ENCODE measurements at places on chromosomes 5 and 9.

- DNase-seq: no peak
Observed at GRCh38 chr5:111762895-111763294, 5.9 kb upstream of the NREP start.

- DNase-seq: no peak
Observed at GRCh38 chr9:115633104-115633503, 515.1 kb upstream of the TNC start.

DNA sequence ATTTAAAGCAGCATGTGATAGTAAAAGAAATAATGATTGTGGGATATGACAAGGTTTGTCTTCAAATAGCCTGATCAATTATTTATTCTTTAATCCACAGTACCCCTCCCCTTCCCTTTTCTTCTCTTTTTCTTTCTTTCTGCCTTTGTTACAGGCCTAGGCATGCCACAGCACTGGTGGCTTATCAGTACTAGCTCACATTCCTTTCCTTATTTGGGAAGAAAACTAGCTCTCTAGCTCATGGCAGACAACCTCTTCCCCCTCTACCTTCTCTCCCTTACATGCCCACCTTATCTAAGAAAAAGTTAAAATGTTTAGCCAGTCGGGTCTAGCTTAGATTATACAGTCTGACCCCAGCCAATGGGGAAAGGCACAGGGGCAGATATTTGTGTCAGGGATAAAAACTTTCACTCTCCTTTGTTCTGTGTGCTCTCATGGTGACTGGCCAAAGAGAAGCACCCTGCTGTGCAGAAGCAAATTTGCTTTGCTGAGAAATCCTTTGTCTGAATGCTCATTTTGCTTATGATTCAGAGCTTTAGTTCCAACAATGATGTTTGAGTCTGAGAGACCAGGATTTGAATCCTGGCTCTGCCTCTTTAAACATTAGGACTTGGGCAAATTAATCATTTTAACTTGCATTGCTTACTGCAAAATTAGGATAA, 75.8 kb upstream of the CDH12 start:
- DNase-seq: no peak

DNA sequence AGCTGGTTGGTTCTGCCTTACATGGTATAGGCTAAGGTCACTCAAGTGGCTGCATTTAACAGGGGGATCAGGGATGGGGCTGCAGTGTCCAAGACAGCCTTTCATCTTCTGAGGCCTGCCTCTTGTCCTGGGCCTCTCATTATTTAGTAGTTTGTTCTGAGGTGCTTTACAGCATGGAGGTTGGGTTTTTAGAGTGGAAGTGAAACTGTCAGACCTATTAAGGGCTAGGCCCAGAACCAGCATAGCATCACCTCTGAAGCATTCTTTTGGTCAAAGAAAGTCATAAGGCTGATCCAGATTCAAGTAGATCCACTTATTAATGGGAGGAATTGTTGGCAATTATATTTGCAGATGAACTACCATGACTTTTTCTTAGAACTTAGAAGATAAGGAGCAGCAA, 146.0 kb upstream of the NMUR2 start:
- DNase-seq: no peak

DNA sequence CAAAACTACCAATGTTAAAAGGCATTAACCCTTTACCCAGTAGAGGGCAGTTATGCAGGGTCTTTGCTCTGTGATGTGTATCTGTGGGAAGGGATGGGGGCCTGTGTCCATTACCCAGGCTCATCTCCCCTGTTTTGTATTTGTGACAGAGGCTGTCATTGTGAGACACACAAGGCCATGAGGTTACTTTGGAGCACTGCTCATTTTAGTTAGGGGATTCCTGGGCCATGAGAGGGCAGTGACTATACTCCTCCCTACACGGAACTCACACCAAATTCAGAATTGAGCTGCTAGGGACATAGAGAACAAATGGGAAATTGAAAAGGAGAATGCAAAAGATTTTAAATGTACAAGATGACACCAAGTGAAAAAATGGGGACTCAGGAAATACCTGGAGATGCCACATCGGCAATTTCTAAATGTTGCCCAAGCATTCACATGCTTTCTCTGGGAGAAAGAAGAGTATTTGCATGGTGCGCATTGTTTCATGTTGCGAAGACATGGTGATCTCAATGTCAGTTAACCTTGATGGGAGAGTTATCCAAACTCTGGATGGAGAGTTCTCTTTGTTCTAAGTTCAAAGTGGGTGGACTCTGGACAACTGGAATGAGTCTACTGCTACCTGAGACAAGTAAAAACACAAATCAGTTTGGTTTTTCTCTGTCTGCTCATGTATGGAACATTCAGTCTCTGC, 32.5 kb downstream of the C9orf152 start:
- no peak for DNase-seq

DNA sequence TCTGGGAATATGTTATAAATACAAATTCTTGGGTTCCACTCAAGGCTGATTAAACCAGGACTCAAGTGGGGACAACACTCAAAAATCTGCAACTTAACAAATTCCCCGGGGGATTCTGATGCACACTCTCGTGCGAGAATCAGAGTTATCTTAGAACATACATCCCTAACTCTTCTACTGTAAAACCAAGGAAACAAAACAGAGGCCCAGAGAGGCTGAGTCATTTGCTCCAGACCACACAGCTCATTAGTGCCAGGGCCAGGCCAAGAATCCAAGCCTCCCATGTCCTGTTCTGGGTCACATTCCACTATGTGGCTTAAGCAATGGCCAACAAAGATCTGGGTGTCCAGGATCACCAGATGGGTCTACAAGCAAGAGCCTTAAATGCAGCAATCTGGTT, 166.0 kb downstream of the ADAMTS12 start:
- DNase-seq: no peak
